ENCODE measurements at places on chromosomes 2 and 18.

- H3K27me3 ChIP-seq = no peaks in the 10 kb centered on the region
- no peaks in the 10 kb centered on the region for H3K4me1 ChIP-seq
- no peak overlapping the region for H3K27ac ChIP-seq
- no peak for DNase-seq
- no peak overlapping the region for H3K4me3 ChIP-seq
These were observed 109.2 kb upstream of the AGAP1 start for GRCh38 chr2:235384624-235385023.

DNA sequence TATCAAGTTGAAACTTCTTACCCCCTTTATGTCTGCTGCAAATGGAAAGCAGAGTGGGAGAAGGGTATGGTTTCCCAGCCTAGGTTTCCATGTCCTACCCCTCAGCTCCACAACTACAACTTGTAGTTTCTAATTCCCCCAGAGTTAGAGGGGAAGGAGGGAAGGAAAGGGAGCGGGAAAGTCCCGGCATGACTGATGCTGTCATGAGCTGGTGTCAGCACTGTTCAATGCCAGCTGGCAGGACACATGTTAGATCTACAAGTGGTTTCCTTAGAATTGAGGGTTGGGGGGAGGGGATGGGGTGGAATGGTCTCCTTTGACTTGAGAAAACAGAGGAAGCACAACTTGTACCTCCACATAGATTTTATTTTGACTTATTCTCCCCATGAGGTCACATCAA is 194.0 kb downstream of the MBD2 start:
- DNase-seq = no peak
- H3K4me1 ChIP-seq = no peaks in the 10 kb centered on the region
- no peak overlapping the region for H3K4me3 ChIP-seq
- no peaks in the 10 kb centered on the region for H3K36me3 ChIP-seq
- no peaks in the 10 kb centered on the region for H3K27me3 ChIP-seq
- H3K27ac ChIP-seq = no peak overlapping the region

DNA sequence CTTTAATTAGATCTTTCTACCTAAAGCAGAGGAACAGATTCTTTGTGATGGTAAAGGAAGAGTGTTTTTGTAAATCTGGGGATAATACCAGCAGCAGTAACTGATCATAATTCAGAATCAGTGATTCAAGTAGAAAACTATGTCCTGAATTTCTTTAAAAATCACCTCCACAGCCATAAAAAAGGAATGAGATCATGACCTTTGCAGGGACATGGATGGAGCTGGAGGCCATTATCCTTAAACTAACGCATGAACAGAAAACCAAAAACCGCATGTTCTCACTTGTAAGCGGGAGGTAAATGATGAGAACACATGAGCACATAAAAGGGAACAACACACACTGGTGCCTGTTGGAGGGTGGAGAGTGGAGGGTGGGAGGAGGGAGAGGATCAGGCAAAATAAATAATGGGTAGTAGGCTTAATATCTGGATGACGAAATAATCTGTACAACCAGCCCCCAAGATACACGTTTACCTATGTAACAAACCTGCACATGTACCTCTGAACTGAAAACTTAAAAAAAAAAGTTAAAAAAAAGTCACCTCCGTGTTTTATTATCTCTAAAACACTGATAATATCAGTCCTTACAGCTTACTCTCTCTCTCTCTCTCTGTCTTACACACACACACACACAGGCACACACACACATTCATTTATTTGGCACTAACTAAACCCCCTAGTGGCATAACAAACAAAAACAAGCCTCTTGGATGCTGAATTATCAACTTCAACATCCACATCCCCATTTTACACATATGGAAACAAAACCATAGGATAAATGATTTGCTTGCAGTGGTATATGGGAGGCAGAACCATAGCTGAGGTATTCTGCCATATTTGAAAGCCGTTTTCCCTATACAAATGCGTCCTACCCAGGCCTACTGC is 1.4 kb downstream of the TM4SF20 start:
- H3K27ac ChIP-seq = no peak overlapping the region
- H3K4me1 ChIP-seq = no peaks in the 10 kb centered on the region
- DNase-seq = no peak
- peaks cover 4% of the 10 kb centered on the region for H3K27me3 ChIP-seq

DNA sequence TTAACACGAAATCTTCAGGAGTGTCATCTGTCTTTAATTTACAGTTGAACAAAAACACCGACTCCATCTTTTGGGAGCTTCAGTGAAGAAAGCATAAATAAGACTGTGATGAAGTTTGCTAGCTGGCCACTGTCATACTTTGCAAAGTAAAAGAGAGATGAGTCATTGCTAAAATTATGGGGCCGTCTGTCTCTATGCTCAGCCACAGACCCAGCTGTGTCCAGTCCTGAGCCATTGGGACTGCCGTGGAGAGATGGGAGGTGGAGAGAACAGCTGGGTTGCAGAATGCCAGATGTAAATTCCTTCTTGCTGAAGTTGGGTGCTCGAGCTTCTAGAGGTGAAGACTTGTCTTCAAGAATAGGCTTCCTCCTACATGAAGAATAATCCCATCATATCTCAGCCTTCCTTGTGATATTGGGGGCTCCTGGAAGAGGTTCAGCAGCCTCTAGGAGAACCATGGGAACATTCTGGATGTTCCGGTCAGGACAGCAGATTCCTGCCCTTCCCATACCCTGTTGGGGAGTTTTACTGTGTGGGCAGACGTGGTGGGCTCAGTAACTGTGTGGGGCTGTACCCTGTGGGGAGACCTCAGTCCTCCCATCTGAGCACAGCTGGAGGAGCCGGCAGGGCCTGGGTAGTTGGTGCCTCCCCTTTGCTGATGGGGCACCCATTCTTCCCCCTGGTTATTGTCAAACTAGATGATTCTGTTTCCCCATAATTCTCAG is 71.1 kb downstream of the LDLRAD4 start:
- H3K27me3 ChIP-seq = no peaks in the 10 kb centered on the region
- peaks cover 19% of the 10 kb centered on the region for H3K4me1 ChIP-seq
- DNase-seq = no peak
- no peak overlapping the region for H3K4me3 ChIP-seq
- H3K27ac ChIP-seq = peak overlapping the region; percentile 32

- no peak for DNase-seq
- H3K27me3 ChIP-seq = no peaks in the 10 kb centered on the region
- no peak overlapping the region for H3K4me3 ChIP-seq
- no peaks in the 10 kb centered on the region for H3K36me3 ChIP-seq
These were observed 1142.2 kb downstream of the LRP1B start for GRCh38 chr2:140988597-140988996.

DNA sequence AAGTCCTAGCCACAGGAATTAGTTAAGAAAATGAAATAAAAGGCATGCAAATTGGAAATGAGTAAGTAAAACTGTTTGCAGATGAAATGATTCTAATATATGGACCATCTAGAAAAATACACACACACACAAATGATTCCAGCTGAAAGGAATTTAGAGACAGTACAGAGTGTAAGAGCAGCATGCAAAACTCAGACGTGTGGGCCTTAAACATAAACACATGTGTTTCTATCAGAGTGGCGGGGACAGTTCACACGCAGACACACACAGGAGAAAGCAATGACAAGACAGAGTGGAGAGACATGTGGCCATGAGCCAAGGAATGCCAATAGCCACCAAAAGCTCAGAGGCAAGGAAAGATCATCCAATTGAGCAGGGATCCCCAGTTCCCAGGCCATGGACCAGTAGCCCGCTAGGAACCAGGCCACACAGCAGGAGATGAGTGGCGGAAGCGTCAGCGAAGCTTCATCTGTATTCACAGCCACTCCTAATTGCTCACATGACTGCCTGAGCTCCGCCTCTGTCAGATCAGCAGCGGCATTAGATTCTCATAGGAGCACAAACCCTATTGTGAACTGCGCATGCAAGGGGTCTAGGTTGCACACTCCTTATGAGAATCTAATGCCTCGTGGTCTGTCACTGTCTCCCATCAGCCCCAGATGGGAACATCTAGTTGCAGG is 155.4 kb downstream of the ARL4C start:
- H3K4me3 ChIP-seq = no peak overlapping the region
- no peaks in the 10 kb centered on the region for H3K27me3 ChIP-seq
- no peak for DNase-seq
- no peaks in the 10 kb centered on the region for H3K4me1 ChIP-seq
- H3K27ac ChIP-seq = no peak overlapping the region
- no peaks in the 10 kb centered on the region for H3K36me3 ChIP-seq

GRCh38 chr2:99404039-99404796 is 67.0 kb downstream of the EIF5B start:
- H3K27ac ChIP-seq = no peak overlapping the region
- H3K36me3 ChIP-seq = peaks cover 57% of the 10 kb centered on the region
- H3K4me1 ChIP-seq = no peaks in the 10 kb centered on the region
- H3K4me3 ChIP-seq = no peak overlapping the region
- H3K27me3 ChIP-seq = no peaks in the 10 kb centered on the region
- no peak for DNase-seq

Data from tibial artery (tissue), 4 donors.